Activated CD4-positive, alpha-beta T cell treated with anti-CD3 and anti-CD28 coated beads for 48 hours (primary cell): ENCODE measurements at places on chromosomes 13 and 19.

- DNase-seq, result no peak
Observed at GRCh38 chr13:29847501-29847983, 2.9 kb downstream of the UBL3 start.

GRCh38 chr13:21458813-21459701 lies at the start of gene ZDHHC20:
Gene ZDHHC20, minus strand, starts transcription at chr13:21459303. Its CDS starts 132 bp downstream, at chr13:21459171.
- DNase-seq, result peak; percentile 91

DNA sequence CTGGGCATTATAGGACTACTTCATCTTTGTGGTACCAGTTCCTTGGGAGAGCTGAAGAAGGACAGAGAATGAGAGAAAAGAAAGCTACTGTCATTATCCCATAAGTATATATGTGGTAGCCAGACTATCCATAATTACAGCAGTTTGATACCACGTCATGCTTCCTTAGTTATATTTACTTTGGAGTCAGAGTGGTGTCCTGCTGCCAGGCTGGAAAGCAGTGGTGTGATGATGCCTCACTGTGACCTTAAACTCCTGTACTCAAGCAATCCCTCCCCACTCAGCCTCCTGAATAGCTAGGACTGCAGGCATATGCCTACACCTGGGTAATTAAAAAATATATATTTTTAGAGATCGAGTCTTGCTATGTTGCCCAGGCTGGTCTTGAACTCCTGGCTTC lies 57.8 kb downstream of the WTIP start:
- DNase-seq, result no peak

- DNase-seq, result peak; percentile 57
Observed at GRCh38 chr13:99605420-99606323, 104.4 kb downstream of the TM9SF2 start.

DNA sequence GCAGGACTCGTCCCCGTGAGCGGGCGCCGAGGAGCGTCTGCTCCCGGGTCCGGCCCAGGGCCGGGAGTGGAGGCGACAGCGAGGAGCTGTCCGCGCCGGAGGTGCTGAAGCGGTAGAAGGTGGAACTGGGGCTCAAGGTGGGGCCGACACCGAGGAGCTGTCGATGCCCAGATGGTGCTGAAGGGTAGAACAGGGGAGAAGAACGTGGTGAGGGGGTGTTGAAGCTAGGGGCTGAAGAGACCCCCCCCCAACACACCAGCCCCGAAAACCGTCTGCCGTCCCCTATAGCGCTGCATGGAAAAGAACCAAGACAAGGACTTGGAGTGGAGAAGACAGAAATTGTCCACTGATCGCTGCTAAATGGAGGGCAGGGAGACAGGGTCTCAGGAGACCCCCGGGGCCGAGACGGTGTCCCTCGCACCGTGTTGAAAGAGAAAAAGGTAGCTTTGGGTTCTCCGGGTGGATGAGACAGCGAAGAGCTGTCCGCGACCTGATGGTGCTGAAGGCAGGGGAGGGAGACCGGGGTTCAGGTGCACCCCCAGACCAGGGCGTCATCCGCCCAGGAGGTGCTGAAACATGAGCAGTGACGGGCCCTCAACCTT lies 7.1 kb upstream of the PDE4C start:
- DNase-seq, result peak; percentile 67
